Stimulated activated CD8-positive, alpha-beta memory T cell treated with anti-CD3 and anti-CD28 coated beads, Interleukin-7, amount 100 ng/mL, for 1 hour (primary cell): ENCODE measurements at places on chromosomes 7 and 10.
A peak's percentile ranks its signal among the peaks of the same experiment; 100 is the strongest.

GRCh38 chr7:778968-779451 lies 51.9 kb upstream of the PRKAR1B start:
- no peak for DNase-seq

DNA sequence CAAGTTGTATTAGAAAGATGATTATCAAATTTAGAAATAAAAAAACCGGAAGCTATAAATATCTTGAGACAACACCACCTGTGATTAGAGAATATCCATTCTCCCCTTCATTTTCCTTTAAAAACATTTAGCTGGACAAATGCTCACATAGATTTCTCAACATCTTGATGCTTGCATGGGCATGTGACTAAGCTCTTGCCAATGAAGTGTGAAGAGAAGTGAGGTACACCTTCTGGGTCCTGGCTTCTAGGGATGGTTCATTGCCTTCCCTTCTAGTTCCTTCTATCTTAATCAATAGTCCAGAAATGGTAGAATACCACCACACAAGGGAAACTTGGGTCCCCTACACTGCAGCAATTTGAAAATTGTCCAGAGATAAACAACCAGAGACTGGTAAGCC lies 41.0 kb downstream of the WAPL start:
- DNase-seq: no peak

- no peak for DNase-seq
Measured at GRCh38 chr10:5731559-5731958, 46.9 kb downstream of the TASOR2 start.

DNA sequence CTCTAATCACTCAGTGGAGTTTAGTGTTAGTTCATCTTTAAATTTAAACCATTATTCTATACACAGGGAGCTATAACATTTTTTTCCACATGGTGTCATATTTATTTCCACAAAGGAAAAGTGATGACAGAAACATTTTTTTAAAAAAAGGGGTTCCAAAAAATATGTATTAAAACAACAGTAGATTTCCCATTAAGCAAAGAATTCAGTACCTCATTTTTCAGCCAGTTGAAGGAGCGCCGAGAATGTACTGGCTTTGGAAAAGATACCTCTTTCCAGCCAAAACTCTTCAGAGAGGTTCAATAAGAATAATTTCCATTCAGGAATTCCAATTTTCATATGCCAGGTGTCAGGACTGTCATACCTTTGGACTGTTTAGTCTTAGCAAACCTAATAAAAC lies 250.5 kb upstream of the MEOX2 start:
- DNase-seq: no peak

GRCh38 chr7:11648101-11648500 lies 183.9 kb downstream of the THSD7A start:
- no peak for DNase-seq

DNA sequence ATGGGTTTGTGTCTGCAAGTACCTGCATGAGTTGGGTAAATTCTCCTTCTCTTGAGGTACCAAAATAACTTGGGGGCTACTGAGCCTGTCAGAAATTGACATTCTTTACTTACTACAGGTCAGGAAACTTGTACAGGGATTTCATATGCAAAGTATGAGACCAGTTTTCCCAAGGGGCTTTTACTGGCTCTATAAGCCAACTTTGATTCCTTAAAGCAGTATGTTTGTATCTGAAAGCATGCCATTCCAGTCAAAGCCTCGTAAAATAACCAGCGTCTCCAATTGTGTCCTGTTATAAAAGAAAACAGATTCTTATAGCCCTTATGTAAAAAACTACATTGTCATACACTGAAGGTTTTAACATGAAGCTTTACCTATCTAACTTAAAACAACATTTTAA lies 90.2 kb downstream of the ZNF467 start:
- DNase-seq: no peak

GRCh38 chr10:101566333-101567164 lies 21.5 kb downstream of the POLL start:
- DNase-seq: no peak

DNA sequence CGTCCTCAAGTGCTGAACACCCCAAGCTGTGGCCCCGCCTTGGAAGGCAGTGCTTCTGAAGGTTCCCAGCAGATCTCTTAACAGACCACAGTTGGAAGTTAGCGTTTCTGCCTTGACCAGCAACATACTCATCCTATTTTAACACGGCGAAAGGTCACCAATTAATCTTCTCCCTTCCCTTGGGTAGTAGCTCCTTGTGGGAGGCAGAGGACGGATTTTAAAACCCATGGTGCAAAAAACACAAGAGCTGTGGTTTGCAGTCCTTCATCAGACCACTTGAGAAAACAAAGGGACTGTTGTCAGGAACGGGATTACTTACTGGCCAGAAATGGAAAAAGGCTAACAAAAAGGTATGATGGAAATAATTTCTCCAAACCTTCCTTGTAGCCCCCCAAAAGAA lies 87.3 kb downstream of the BEND7 start:
- DNase-seq: no peak

DNA sequence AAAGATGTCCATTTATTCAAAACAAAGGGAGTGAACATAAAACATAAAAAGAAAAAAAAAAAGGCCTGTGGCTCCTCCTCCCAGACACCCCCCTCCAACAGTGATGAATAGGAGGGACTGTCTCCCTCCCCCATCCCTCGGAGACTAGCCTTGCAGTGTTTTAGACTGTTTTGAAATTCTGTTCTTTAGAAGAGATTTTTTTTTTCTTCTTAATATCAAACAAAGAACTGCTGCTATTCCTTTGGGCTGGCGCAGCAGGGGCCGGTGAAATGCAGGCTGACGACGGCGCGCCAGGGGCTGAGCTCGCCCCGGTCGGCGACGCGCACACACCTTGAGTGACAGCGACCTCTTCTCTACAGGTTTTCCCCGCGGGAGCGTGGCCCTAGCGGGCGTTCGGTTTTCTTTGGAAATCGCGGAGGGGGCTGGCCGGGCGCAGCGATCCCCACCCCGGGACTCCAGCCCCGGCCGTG lies at the start of gene LANCL2:
Gene LANCL2 (plus strand): TSS at position 133 of the 470 bp plus-strand sequence. CDS start 689 bp downstream, outside the sequence.
- peak; percentile 4 for DNase-seq

- DNase-seq: no peak
Measured at GRCh38 chr10:84765086-84765485, 436.7 kb downstream of the CCSER2 start.

GRCh38 chr10:101493782-101494281 lies 94.2 kb downstream of the POLL start:
- DNase-seq: no peak

- DNase-seq: no peak
Measured at GRCh38 chr7:105745681-105746330, 130.6 kb downstream of the ATXN7L1 start.

DNA sequence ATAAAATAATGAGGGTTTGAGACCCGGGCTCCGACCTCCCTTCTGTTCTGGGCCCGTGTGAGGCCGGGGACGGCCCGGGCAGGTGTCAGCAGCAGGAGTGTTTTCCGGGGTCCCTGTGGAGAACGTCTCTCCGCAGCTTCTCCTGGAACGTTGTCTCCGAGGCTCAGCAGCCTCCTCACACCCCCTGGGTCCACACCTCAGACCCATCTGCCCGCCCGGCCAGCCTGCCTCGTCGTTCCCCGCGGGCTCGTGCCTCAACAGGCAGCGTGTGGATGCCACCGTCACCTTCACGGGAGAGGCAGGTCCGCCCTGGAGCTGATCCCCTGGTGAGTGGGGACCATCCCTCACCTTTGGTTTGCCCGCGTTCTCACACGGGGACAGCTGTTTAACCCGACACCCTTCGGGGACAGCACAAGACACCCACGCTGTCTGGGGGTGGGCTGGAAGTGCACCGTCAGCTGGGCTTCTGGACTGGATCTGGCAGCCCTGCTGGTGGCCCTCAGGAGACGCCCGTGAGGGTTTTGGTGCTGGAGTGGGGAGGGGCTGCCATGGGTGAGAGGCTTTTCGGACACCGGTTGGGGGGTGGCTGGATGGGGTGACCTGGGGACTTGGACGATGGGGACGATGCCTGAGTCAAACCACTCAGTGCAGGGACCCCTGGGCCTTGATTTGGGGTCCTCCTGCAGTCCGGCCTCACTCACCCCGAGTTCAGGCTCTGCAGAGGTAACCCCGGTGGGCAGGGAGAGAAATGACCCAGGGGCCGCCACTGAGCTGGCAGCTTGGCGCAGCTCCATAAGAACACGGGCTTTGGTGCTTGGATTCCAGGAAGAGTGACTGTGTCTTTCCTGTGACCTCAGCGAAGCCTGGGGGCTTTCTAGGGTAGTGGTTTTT lies 131.7 kb downstream of the DNAJB6 start:
- DNase-seq: no peak

DNA sequence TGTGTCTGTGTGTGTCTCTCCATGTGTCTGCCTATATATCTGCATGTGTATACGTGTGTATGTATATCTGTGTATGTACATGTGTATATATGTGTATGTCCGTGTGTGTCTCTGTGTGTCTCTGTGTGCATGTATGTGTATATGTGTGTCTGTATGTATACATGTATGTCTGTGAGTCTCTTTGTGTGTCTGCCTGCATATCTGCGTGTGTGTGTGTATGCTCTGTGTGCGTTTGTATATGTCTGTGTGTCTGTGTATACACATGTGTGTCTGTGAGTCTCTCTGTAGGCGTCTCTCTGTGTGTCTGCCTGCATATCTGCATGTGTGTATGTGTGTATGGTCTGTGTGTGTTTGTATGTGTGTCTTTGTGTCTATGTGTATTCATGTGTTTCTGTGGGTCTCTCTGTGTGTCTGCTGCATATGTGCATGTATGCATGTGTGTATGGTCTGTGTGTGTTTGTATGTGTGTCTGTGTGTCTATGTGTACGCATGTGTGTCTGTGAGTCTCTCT lies 23.7 kb upstream of the KLF6 start:
- DNase-seq: no peak

DNA sequence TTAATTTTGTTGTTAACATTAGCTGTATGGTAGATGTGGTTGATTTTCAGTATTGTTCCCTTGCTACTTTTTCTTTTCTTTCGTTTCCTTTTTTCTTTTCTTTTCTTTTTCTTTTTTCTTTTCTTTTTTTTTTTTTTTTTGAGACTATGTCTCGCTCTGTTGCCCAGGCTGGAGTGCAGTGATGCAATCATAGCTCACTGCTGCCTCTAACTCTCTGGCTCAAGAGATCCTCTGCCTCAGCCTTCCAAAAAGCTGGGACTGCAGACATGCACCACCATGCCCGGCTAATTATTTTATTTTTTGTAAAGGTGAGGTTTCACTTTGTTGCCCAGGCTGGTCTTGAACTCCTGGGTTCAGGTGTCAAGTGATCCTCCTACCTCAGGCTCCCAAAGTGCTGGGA lies 14.4 kb downstream of the SLC26A3 start:
- no peak for DNase-seq

DNA sequence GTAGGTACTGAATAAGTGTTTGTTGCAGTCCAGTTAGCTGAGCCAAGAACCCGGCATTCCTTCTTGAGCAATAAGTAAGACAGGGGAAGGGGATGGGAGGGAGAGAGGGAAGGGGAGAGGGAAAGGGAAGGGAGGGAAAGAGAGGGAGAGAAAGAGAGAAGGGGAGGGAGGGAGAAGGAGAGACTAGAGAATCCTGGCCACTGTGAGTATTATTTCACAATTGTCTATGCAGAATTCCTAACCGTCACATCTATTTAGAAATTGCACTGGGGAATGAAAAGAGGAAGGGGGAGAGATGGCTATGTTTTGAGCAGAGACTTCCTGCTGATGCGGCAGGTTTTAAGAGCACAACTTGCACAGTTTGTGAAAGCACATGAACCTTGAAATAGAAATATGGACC lies 251.4 kb upstream of the ZMIZ1 start:
- no peak for DNase-seq

DNA sequence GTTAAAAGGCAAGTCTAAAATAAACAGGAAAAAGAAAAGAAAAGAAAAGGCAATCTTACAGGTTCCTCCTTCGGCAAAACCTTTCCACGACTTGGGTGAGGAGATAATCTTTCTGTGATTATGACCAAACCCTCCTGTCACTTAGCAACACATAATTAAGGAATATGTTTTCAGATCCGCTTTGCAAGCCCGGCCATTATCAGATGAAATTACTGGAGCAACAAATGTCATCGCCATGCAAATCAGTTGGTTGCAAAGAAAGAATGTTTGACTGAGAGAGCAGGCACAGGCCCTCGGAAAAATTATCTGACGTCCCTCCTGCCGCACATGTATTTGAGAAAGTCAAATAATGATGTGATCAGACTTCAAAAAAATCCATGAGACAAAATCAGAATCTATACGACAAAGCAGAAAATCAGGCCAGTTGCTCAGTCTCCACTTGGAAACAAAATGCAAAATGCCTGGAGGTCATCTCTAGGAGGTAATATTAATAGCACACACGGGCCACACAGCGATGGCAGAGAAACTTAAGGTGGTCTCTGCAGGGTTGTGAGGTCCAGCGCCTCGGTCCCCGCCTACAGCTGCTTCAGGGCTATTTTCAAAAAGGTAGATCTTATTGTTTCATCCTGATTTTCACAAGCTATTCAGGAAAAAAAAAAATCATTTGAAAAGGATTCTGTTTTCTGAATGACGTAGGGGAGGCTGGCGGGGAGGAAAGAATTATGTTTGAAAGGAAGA lies 82.7 kb downstream of the ZRANB1 start:
- DNase-seq: no peak

- DNase-seq: no peak
Measured at GRCh38 chr10:53675177-53675576, 902.6 kb upstream of the MBL2 start.

DNA sequence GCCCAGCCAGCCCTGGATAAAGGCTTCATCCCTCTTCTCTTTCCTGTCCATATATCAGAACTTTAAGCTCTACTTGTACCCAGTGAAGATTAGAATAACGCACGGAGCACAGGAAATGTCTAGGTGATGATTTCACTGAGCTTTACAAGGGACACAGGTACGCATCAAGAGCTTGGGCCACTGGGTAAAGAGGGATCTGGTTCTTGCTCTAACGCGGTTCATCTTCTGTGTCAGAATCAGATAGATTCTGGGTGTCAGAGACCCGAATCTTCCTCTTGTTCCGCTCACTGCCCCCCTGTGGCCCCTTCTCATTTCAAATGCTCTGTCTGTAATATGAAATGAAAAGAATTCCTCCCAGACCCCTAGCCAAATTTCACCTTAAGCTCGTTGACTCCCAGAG lies 24.7 kb downstream of the IL2RA start:
- DNase-seq: no peak

GRCh38 chr10:110789604-110790433 lies 81.9 kb upstream of the PDCD4 start:
- no peak for DNase-seq

- DNase-seq: no peak
Measured at GRCh38 chr10:122173766-122174435, 97.2 kb upstream of the BTBD16 start.

DNA sequence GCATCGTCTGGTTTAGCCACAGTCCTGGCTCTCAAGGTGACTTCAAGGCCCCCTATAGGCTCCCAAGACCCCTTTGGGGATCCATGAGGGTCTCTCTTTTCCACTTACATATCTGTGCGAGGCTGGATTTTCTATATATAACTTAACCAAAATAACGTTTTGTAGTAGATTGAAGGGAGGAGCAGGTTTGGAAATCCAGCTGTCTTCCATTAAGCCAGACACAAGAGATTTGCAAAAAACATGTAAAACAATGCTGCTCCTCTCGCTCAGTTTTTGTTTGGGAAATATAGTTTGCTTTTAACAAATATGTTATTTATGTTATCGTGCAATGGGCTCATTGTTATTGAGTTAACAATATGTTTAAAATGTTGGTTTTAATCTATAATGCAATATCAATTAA lies 811.2 kb downstream of the TYW1 start:
- no peak for DNase-seq

GRCh38 chr10:3784510-3785250 lies at the start of gene KLF6:
Gene KLF6, minus strand, starts transcription at chr10:3785209. Its CDS starts 195 bp downstream, at chr10:3785014.
- no peak for DNase-seq
